Stimulated activated CD8-positive, alpha-beta memory T cell treated with anti-CD3 and anti-CD28 coated beads, Interleukin-4, amount 100 ng/mL, for 4 hours (primary cell): ENCODE measurements at places on chromosomes 12 and 14.

DNA sequence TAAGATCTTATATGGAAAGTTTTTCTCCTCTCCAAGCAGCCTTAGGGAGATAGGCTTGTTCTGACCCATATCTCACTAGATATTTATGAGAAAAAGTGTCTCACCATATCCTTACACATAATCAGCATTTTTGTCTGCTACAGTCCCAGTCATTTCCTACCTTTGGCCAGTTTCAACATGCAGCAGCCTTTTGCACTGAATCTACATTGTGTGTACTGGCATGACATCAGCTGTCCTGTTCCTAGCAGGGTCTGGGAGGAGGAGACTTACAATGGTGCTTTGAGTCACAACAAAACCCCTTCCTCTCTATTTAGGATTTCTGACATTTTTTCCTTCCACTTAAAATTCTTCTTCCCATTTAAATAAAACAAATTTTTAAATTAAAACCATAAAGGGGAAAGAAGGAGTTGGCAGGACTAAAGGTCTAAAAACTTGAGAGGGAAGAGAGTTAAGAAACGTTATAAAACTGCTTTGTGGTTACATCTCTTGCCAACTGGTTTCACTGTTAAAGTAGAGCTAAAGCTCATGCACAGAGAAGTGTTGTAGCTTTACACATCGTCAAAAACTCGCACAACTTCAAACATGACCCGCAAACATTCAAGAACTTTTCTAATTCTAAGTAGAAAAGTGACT, 53.3 kb upstream of the CERS5 start:
- no peak for DNase-seq

- DNase-seq: no peak
Measured at GRCh38 chr14:102396521-102396920, 33.8 kb downstream of the TECPR2 start.

- DNase-seq: no peak
Measured at GRCh38 chr12:77054851-77055250, 10.5 kb downstream of the E2F7 start.

GRCh38 chr14:34699873-34700621, 14.3 kb downstream of the CFL2 start:
- DNase-seq: no peak

- no peak for DNase-seq
Measured at GRCh38 chr12:26841085-26841484, 8.1 kb upstream of the ITPR2 start.

- no peak for DNase-seq
Measured at GRCh38 chr12:39176356-39176755, 266.6 kb downstream of the KIF21A start.

DNA sequence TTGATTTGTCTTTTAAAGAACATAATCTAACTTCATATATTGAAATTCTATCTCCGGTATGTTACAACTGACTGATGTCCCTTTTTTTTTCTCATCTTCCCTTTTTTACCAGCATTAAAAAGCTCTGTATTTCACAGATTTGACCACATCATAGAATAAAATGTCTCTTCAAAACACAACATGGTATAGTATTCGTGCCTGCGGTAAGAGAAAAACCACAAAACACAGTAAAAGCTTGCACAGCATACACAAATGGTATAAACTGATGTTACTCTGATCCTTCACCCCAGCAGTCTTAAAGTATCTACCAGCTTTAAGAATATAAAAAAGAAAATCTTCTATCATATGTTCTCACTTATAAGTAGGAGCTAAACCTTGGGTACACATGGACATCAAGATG, 83.4 kb downstream of the HECTD1 start:
- no peak for DNase-seq

GRCh38 chr14:100634026-100634425, 46.8 kb upstream of the BEGAIN start:
- DNase-seq: no peak
